ENCODE measurements at places on chromosomes 4 and X.
A peak's percentile ranks its signal among the peaks of the same experiment; 100 is the strongest.

DNA sequence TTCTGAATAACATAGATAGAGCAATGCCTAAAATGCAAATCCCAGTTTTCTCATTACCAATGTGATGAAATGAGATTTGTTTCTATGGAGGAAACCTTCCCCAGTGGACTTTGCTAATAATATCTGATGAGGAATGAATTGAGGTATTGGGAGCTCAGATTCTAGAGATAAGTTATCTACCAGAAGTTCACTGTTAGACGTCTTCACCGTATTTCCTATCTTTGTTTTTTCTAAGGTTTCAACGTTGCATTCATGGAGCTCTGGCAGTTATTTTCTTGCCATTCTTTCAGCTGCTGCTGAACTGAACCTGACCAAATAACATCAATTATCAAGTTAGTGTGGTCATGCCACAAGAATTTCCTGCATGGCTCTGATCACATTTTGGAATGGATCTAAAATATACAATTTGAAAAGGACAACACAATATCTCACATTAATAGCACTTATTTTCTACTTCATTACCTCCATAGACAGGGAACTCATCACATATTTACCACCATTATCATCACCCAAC lies 511.8 kb upstream of the LCORL start:
- DNase-seq: no peak

GRCh38 chr4:113478032-113478431 lies 283.5 kb downstream of the CAMK2D start:
- no peak for DNase-seq

DNA sequence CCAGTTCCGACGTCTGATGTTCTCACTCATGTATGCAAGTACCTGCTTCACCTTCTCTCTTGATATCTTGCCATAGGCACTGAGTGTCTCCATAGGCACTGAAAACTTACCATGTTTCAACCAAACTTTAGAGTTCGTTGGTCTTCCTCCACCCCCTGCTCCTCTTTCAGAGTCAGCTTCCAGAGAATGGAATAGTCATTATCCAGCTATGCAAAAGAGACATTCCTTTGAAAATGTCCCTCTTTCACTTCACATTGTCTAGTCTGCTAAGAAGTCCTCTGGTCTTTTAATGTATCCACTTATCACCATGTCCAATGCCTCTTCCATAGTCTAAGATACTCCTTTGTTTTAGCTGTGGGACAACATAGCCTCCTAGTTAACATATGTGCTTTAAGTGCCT lies 566.0 kb upstream of the TENM3 start:
- DNase-seq: no peak

DNA sequence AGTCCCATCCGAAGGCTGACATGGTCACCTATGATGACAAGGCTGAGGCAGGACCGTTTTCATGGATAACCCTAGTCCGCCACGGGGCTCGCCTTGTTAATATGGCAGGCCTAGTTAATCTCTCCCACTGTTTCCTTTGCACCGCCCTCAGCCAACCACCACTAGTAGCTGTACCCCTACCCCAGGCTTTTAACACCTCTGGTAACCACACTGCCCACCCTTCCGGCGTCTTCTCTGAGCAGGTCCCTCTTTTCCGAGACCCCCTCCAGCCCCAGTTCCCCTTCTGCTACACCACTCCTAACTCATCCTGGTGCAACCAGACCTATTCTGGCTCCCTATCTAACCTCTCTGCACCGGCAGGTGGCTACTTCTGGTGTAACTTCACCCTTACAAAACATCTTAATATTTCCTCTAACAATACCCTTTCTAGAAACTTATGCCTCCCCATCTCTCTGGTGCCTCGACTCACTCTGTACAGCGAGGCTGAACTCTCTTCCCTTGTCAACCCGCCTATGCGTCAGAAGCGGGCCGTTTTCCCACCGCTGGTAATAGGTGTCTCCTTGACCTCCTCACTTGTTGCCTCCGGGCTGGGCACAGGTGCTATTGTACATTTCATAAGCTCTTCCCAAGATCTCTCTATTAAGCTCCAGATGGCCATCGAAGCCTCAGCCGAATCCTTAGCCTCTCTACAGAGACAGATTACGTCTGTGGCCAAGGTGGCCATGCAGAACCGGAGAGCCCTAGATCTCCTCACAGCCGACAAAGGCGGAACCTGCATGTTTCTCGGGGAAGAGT lies 964.4 kb downstream of the RPA4 start:
- DNase-seq: no peak

- DNase-seq: peak; percentile 20
These were observed 9.6 kb downstream of the BMP3 start for GRCh38 chr4:81040012-81040659.

DNA sequence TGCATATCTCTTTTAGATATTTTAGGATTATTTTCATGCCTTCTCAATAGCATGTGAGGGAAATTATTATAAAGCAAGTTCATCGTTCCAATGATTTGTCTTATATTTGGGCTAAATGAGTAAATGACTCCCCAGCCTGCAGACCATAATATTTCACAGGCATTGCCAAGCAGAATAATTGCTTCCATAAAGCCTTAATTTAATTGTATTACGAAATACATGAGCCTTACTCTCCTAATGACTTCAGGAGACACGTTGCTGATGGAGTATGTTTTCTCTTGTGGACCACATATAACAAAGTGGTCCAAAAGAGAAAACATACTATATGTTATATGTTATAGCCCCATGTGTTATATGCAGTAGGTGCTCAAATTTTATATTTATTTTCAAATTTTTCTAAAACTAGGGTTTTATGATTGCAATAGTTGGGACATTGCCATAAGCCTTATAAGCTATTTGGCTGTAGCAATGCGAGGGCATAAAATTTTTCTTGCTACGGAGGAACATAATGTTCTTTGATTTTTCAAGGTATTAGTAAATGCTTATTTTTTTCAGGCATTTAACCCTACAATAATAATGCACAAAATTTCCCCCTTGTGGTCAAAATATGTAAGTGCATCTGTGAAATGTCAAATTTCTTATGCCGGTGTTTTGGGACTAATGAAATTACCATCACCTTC lies 26.2 kb upstream of the TMPRSS11D start:
- no peak for DNase-seq

GRCh38 chr4:3362431-3363287 lies 69.8 kb downstream of the RGS12 start:
- DNase-seq: no peak

- no peak for DNase-seq
These were observed 146.6 kb upstream of the FAM47C start for GRCh38 chrX:36861601-36862000.

All from brain pericyte (primary cell).